ENCODE measurements at places on chromosomes 1 and 21.

GRCh38 chr1:248416226-248416625 lies 13.4 kb downstream of the OR2T1 start:
- DNase-seq: no peak

- DNase-seq: no peak
Measured at GRCh38 chr1:200590001-200590400, 30.6 kb downstream of the KIF14 start.

DNA sequence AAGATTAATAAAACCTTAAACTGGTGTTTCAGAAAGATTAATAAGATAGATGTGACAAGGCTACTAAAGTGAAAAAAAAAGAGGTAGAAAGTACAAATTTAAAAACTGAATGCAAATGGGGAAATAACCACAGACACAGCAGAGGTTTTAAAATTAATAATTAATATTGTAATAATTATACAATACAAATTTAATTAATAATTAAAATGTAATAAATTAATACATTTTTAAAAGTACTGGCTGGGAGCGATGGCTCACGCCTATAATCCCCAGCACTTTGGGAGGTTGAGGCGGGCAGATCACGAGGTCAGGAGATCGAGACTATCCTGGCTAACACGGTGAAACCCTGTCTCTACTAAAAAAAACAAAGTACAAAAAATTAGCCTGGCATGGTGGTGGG lies 26.8 kb downstream of the CD2 start:
- DNase-seq: no peak

DNA sequence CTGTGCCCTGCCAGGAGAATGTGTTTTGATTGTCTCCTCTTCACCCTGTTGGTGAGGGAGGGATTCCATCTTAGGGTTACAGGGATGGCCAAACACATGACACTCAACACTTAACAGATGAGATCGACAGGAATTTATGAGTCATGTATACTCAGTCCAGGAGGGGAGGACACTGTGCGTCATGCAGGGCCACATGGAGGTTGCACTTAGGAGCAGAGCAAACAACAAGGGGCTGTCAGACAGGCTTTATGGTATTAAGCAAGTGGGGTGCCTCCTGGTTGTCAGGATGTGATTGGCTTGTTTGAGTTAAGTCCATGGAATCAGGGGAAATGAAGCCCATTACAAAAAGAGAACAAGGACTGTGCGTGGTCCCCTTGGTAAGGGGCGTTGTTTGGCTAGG lies 26.9 kb downstream of the EDARADD start:
- DNase-seq: no peak

GRCh38 chr1:222910699-222911098 lies 95.9 kb downstream of the DISP1 start:
- peak; percentile 27 for DNase-seq

GRCh38 chr1:1344655-1345361 lies 4.4 kb downstream of the DVL1 start:
- DNase-seq: peak; percentile 76

DNA sequence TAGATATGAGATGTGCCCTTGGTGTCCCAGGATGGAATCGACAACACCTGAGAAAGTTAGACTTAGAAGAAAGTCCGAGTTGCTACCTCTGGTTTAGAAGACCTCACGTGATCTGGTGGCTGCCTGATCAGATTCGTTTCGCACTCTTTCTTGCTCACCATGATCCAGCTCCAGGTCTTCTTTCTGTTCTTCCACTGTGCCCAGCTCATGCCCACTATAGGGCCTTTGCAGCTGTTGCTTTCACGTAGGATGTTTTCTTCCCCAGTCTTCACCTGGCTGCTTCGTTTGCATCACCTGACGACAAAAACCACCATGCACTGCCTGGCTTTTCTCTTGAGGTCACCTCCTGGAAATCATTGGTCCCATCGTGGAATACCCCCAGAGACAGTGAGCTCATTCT lies 311.1 kb downstream of the PRDM2 start:
- no peak for DNase-seq

DNA sequence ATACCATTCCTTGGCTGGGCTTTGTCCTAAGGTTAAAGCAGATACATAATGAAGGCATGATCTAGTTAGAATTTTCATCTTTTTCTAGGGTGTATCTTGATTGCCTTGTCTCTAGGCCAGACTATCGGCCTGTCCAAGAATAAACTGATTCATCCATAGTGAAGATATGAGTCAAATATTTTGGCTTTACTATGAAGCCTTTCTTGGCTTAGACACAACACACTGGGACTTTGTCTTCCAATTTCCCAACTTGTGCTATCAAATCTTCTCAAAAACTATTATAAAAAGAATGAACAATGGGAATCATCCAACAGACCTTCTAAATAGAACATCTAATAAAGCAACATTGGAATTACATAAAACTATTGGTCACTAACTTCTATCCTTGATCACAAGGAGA lies 64.8 kb downstream of the WARS2 start:
- DNase-seq: peak; percentile 77

GRCh38 chr1:40784771-40785151 lies 1.2 kb downstream of the KCNQ4 start:
- DNase-seq: no peak

DNA sequence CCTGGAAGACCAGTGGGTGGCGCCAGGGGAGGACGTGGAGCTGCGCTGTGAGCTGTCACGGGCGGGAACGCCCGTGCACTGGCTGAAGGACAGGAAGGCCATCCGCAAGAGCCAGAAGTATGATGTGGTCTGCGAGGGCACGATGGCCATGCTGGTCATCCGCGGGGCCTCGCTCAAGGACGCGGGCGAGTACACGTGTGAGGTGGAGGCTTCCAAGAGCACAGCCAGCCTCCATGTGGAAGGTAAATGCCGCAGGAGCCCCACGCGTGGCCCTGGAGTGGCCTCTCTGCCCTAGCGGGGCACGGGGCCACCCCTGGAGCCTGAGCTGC lies 75.2 kb downstream of the OBSCN start:
- no peak for DNase-seq

- peak; percentile 1 for DNase-seq
Measured at GRCh38 chr1:41347276-41347675, 14.0 kb upstream of the FOXO6 start.

DNA sequence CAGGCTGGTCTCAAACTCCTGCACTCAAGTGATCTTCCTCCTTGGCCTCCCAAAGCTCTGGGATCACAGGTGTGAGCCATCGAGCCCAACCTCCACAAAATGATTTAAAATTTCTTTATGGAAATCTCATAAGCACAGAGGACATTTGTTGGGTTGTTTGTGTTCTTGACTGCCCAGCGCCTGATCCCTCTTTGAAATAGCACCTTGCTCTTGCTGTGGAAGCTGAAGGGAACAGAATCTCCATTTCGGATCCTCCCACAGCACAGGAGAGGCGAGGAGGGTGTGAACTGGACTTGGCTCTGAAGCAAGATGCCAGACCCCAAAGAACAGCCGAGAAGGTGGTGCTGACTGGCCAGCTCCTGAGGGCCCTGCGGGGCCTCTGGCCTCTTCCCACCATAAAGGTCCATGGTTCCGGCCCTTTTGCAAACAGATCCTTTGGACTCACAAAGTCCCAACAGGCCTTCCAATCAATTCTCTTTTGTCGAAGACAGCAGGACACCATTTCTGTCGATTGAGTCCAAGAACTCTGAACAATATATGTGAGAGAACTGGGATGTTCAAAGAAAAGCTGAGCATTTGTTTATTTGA lies 45.6 kb upstream of the COA6 start:
- no peak for DNase-seq

DNA sequence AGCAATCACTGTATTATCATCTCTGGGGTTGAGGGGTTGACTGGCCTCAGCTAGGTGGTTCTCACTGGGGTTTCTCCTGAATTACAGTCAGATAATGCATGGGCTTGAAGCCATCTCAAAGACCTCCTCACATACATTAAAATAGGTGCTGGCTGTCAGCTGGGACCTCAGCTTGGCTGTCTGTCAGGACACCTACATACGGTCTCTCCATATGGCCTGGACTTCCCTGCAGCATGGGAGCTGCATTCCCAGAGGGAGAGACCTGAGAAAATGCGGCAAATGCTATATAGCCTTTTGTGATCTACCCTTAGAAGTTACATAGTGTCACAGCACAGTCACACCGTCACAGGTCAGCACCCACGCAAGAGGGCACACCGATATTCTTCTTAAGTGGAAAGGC lies 93.6 kb downstream of the TSEN15 start:
- DNase-seq: no peak

DNA sequence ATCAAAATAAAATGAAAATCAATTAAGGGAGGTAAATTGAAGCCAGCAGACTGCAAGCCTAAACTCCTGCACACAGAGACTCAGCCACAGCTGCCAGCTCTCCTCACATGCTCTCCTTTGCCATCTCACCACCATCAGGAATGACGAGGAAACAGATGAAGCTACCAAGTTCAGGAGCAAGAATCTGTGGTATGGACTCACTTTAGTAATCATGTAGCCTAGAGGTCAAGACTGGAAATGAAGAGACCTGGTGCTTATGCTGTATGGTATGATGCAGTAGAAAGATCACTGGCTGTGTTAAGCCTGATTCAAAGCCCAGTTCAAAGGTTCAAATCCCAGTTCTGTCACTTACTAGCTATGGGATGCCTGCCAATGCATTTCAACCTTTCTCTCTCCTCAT lies 78.9 kb upstream of the CAMK1G start:
- DNase-seq: no peak

DNA sequence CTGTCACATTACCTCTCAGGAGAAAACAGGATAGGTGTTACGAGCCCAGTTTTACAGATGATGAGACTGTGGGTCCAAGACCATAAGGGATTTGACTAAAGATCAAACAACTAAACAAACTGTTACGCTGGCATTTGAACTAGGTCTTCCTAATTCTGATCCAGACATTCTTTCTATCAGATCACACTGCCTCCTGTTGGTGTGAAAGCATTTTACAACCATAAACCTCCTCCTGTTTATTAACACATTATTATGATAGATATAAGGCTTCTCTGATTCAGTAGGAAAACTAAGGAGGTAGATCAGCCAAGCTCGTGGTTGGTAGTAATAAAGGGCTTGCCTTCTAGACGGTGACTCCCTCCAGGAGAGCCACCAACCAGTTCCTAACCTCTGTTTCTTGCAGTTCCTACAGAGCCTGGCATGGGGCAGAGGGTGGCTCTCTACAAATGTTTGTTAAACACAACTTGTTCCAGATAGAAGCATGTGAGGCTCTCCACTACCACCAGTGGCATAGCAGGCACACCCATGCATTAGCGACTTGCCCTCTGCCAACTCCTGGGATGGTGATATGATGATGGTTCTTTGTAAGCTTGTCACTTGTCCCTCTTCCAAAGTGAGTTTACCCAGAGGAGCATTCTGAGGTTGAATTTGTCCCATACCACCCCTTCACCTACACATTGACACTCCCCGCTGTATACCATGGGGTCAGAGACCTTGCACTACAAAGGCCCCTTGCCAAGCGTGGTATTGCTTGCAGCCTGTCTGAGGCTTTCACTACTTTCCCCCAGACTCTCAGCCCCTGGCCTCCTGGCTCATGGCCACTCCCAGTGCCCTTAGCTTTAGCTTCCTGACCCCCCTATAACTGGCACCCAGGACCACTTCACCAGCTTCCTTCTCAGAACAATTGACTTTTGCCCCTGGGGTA lies 96.4 kb upstream of the HOOK1 start:
- no peak for DNase-seq

DNA sequence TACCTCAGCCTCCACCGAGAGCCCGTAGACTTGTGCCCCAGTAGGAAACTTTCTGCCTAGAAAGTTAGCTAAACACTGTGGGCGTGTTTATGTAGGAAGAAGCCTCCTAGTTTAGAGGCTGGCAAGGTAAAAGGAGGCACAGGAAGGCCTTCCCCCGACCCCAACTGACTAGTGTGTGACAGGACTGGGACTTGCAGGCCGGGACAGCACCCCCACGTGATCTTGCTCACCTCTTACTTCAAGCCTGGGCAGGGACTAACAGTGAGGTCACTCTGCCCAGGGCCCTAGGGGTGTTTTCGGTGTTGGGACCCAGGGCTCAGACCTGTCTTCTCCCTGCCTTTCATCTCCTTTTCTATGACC lies 392 bp upstream of the TAGLN2 start:
- no peak for DNase-seq

GRCh38 chr1:5770981-5771765 lies 221.1 kb downstream of the NPHP4 start:
- DNase-seq: no peak

DNA sequence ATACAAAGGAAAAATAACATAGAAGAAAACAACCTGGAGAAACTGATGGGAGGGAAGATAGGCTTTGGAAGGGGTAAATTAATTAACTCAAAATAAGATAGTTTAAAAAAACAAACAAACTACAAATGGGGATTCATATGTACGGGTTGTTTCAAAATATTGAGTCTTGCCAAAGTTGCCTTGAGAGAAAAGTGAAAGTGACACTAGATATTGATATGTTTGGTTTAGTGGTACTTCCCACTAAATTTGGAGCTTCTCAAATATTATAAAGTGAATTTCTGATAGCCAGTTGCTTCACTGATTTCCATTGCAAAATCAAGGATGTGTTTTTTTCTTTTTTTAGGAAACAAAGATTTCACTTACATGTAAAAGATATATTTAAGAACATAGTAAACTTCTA lies 149.5 kb upstream of the RUNX1 start:
- DNase-seq: no peak

- peak; percentile 29 for DNase-seq
Measured at GRCh38 chr1:23118957-23119792, 49.5 kb downstream of the LUZP1 start.

DNA sequence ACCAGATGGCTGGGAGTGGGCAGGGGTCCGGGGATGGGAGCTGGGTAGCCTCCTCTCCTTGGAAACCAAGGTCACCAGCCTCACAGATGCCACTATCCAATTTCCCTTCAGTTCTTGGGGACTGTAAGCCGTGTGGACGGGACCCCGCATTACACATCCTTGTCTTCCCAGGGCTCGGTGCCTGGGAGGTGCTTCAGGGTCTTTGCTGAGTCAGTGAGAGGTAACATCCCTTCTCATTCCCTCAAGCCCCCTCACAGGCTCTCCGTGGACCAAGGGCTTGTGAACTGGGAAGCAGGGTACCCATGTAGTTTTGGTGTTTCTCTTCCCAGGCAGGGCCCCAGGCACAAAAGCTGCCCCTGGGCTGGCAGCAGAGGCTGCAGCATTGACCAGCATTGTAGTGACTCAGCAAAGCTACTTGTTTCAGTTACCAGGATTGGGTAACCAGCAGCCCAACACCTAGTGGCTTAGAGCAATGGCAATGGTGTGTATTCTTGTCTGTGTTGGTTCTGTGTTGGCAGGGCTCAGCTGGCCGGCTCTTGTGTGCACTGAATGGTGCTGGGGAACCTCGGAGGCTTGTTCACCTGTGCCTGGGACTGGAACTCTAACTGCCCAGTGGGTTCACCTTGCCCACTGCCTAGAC lies 24.6 kb upstream of the PCBP3 start:
- no peak for DNase-seq

DNA sequence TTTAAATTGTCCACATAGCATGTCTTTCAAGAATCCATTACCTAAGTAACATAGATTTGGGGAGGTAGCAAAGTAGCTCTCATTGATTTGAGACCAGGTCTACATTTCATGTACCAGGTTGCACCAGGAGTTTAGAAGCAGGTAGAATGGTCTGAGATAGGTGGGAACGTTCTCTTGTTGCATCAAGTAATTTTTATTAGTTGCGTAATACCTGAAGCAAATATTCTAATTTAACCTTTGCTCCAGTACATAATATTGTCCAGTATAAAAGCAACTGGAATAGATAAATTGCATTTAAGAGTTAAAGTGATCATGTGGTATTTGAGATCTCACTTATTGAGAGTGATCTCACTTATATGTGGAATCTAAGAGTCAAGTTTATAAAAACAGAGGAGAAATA lies 597.1 kb upstream of the PRMT6 start:
- no peak for DNase-seq

All from GM03348 (cell line).